ENCODE measurements at places on chromosomes 11 and 22.

DNA sequence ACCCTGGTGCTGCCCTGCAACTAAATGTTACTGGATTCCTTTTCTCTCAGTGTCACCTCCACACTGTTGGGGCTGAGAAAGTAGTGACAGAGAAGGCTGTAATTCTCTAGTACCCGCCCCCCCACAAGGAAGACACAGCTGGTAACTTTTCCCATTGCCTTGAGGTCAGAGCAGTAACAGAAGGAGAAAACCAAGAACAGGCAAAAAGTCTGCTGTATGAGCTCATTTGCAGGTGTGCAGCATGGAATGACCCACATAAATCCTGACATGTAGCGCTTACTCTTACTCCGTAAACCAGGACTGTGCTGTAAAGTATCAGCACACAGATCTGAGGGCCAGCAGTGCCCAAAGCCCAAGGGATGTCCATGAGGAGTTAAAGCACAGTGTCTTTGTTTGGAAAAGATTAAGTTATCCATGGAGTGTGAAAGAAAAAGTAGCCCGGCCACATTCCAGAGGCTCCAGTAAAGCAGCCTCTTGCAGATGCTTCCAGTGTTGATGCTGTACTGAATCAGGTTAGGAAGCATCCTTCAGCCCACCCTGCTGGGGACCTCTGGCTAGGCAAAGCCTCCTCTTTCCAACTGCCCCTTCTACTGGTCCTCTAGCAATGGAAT is 120.7 kb downstream of the PLEKHA7 start:
- DNase-seq = no peak

GRCh38 chr11:75024764-75025211 is 36.1 kb downstream of the NEU3 start:
- no peak for DNase-seq

GRCh38 chr22:39254789-39255298 is 10.1 kb upstream of the PDGFB start:
- no peak for DNase-seq

- no peak for DNase-seq
Observed at GRCh38 chr22:42560781-42561180, 7.0 kb downstream of the SERHL2 start.

- no peak for DNase-seq
Observed at GRCh38 chr11:126124231-126124661, 61.6 kb upstream of the CDON start.

DNA sequence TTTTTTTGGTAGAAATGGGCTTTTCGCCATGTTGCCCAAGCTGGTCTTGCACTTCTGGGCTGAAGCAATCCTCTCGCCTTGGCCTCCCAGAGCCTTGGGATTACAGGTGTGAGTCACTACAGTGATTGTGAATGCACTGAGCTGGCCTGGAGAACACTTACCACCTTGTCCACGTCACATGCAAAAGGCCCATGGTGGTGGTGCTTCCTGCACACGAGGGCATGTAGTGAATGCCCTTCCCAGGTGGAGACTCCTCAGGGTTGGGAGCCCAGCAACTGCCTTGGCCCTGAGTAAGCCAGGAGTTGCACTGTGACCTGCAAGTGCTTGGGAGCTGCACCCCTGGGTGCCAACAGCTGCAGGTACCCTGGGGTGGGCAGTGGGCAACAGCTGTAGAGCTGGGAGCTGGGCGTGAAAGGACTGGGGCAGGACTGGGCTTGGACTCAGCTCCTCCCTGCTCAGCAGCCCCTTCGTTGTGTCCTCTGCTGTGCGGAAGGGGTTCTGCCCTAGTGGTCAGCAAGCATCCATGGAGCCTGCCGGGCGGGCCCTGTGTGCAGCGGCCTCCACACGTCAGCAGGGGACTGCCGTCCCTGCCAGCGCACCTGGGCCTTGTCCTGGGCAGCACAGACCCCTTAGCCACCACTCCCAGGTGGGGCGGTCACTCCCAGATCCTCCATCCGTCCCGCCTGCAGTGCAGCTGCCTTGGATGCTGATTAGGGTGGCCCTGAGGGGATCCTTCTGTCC is 9.3 kb upstream of the ADORA2A start:
- DNase-seq = no peak

DNA sequence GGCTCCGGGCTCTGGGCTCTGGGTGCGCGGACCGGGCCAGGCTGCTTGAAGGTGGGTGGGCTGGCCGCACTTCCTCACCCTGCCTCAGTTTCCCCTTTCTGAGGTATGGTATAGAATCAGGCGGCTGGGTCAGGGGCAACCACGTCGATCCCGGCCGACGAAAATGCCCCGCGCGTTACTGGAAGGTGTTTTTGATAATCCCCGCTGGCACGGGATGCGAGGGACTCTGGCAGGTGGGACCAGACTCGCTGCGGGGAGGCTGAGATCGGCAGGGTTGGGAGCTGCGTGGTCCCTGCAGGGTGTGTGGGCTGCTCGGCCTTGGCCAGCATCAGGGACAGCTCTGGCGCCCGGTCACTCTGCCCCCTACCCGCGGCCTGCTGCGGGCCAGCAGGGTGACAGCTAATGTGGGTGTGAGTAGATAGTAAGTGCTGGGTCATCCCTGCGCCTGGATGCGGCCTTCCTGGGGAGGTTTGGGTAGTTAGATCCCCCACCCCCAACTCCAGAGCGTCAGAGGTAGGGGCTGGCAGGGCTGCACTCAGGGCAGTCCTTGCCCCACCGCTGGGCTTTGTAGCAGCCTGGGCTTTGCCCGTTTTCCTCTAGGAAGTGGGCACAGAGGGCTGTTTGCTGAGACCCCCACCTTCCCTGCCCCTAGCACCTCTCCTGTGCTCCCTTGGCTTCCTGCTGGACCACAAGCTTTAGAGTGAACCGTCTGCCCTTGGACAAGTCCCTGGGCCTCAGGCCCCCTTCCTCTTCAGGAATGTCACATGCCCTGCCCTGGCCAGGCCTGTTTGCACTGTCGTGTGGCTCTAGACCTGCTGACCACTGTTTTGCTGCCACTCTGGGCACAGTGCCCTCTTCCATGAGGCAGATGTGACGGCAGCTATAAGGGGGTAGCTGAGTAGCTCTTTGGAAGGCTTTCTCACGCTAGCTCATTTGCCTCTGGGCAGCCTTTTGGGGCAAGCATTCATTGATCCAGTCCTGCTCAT is 579 bp downstream of the TANGO2 start:
- peak; percentile 25 for DNase-seq

GRCh38 chr11:11426226-11426952 is 73.3 kb upstream of the CSNK2A3 start:
- DNase-seq = no peak

DNA sequence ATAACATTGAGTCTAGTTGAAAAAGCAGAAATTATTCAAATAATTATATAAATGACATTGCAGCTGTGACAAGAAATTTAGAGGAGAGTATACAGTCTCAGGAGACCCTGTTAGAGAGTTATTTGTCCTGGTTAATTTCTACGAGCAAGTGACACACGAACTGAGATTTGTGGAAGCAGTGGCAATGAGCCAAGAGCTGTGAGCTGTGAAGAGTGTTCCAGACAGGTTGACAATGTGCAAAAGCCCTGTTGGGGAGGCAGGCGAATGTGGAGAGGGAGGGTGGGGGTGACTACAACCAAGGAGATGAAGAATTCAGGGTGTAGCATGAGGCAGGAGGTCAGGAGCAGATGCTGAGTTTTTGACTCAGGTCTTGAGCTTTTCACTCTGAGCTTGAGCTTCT is 620.2 kb upstream of the TENM4 start:
- DNase-seq = no peak

DNA sequence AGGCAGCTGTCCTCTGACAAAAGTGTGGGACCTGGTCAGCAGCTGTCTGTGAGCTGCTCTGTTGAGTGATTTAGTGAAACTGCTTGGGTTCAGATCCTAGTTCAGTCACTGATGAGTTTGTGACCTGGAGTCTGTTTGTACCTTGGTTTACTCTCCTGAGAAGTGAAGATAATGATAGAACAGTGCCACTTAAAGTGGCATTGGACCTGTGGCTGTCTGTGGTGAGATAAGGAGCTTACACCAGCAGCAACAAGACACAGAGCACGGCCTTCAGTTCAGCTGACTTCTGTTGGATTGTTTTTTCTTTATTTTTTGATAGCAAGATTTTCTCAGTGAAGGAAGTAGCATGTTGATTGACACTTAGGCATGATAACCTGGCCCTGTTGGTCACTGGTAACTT is 46.2 kb upstream of the CTTN start:
- DNase-seq = no peak
